ENCODE measurements at places on chromosomes 12 and 14.

GRCh38 chr14:50813544-50813863 lies 17.5 kb downstream of the NIN start:
- DNase-seq: no peak

GRCh38 chr12:53651737-53652136 lies 24.1 kb downstream of the ATP5MC2 start:
- DNase-seq: no peak

- no peak for DNase-seq
Measured at GRCh38 chr12:26416550-26416949, 221.2 kb downstream of the SSPN start.

DNA sequence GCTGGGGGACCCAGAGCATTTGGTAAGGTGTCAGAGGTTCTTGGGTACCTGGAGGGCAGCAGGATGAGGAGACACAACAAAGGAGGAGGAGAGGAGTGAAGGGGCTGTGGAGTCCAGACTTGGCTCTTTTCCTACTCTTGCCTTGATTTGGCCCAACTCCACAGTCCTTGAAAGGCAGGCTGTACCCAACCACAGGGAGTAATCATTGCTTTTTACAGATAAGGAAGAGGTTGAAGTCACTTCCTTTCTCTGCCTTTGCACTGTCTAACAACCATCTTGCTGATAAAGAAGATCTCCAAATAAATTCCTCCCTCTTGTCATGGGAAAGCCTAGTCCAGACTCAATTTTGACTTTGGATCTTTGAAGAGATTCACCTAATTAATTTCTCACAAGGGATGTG lies 226.8 kb upstream of the HMGA2 start:
- no peak for DNase-seq

DNA sequence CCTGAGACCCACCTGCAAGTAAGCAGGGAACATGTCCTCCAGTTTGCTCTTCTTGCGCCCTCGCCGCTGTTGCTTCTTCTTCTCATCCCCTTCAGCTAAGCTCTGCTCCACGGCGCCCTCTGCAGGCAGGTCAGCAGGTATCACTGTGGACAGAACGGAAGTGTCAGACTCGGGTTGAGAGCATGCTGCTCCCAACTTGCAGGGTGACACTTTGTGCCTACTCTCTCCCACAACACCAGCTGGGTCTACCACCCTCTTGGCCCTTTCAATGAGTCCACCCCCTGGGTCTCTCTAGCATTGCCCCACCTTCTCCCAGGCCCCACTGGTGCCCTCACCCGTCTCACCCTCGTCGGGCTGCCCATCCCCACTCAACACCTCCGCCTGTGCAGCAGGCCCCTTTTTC lies 16.7 kb downstream of the KMT2D start:
- no peak for DNase-seq

- no peak for DNase-seq
Measured at GRCh38 chr12:46677749-46678148, 148.0 kb downstream of the SLC38A4 start.

- DNase-seq: no peak
Measured at GRCh38 chr14:52835122-52835903, 43.9 kb upstream of the GNPNAT1 start.

All from esophagus squamous epithelium (tissue), 5 donors.